HFFc6 (cell line): ENCODE measurements at places on chromosomes 5 and 9. TPM values are rescaled to one million over a fixed set of nuclear protein-coding genes. Genes with fewer than 3 reads are reported as not detected.

LCN9 gene
- total RNA-seq: not detected in 2 replicates

CDKN2B-AS1 gene
- 0.83 and 1.5 TPM in 2 replicates for total RNA-seq

NSUN2 gene
- 57.3 to 69.3 TPM (median 60.5 TPM) in 3 replicates for total RNA-seq

GFI1B gene
- total RNA-seq: 0.18 TPM in 1 of 3 replicates, not detected in the others

POLR3G gene
- total RNA-seq: 10.0 to 14.4 TPM (median 12.1 TPM) in 3 replicates

DND1 gene
- 0.27 to 0.43 TPM (median 0.38 TPM) in 3 replicates for total RNA-seq

PCDHA13 gene
- not detected in 3 replicates for total RNA-seq

FOXD1 gene
- 39.1 to 52.7 TPM (median 45.7 TPM) in 3 replicates for total RNA-seq

ACER2 gene
- 1.5 to 1.9 TPM (median 1.7 TPM) in 3 replicates for total RNA-seq

SSBP2 gene
- 21.7 to 28.6 TPM (median 24.6 TPM) in 3 replicates for total RNA-seq

GRXCR2 gene
- not detected in 3 replicates for total RNA-seq

EIF4E1B gene
- total RNA-seq: not detected in 3 replicates

MZB1 gene
- not detected in 3 replicates for total RNA-seq

TEK gene
- 2.0 to 8.6 TPM (median 3.9 TPM) in 3 replicates for total RNA-seq

SPATA31A3 gene
- not detected in 2 replicates for total RNA-seq

TCF7 gene
- 1.3 to 3.3 TPM (median 1.3 TPM) in 3 replicates for total RNA-seq

N4BP3 gene
- total RNA-seq: 0.03 TPM in 2 replicates
